IMR-90 (cell line): ENCODE measurements at places on chromosomes 4 and X. TPM values are rescaled to one million over a fixed set of nuclear protein-coding genes. Genes with fewer than 3 reads are reported as not detected.

Gene DCAF16
- 23.6 and 31.5 TPM in 2 replicates for total RNA-seq

DNA sequence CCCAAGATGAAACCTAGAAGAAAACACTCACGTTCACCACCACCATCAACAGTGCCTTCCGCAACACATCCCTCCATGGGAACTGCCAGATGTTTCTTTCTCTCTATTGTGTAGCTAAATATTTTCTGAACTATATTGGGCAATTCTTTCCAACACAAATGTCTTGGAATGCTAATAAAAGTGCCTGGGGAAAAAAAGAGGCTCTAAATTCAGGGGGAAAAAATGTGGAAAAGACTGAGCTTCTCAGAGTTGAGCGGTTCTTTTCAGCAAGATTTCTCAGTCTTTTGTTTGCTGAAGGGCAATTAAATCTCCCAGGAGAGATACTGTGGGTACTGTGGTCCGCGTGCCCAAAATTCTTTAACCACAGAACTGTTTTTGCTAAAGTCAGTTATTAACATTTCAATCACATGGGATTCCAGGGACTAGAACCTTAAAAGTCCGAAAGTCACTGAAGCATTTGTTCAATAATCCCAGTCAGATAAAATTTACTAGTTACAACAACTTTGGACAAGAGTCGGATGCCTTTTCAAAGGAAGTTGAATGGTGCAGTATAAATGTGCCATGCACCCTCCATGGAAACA is 51.9 kb upstream of the DHRSX start:
- DNase-seq: no peak

Gene HTN3
- not detected in 2 replicates for total RNA-seq

Gene GUCY1A1
- total RNA-seq: 0.28 and 0.54 TPM in 2 replicates

DNA sequence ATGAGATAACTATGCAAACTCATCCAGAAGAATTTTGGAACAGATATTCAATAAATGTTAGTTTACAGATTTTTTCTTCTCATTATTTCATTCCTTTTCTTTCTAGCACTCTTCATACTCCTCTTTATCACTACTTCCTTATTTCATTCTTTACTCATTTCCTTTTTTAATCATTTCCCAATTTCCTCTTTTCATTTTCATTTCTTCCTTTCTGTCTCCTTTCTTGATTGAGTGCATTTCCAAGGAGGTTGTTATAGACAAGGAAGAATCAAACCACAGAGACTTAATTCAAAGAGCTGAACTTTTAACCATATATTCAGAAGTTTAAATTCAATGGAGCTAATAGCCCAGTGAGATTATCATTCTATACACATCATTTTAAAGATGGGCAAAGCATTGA is 600.7 kb downstream of the ARAP2 start:
- no peak for DNase-seq

Gene ASMT
- total RNA-seq: not detected in 2 replicates

DNA sequence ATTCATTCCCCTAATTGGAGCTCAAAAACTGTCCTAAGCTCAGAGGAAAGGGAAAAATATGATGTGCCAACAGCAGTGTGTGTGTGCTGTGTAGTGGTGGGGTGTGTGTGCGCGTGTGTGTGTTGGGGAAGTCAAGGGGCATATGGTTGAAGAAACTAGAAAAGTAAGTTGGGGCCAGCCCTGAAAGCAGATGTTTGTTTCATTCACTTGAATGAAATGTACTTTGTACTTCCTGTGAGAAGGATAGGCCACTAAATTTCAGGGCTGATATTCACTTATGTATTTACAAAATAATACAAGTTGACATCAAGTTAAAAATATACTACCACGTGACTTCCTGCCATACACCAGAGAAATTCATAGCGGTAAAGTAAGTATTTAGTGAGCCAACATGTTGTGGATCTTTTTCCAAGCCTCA is 151.3 kb upstream of the JADE1 start:
- DNase-seq: no peak

Gene MAGEB10
- not detected in 2 replicates for total RNA-seq

Gene NSG1
- 0.56 and 0.72 TPM in 2 replicates for total RNA-seq
